ENCODE measurements at places on chromosomes 3 and 15.

GRCh38 chr15:44710236-44711095, 657 bp downstream of the PATL2 start:
- H3K4me1 ChIP-seq = peaks cover 36% of the 10 kb centered on the region
- H3K27me3 ChIP-seq = peaks cover 18% of the 10 kb centered on the region
- DNase-seq = peak; percentile 61
- peak overlapping the region; percentile 99 for H3K4me3 ChIP-seq
- H3K27ac ChIP-seq = peak overlapping the region; percentile 100
- H3K36me3 ChIP-seq = peaks cover 68% of the 10 kb centered on the region

DNA sequence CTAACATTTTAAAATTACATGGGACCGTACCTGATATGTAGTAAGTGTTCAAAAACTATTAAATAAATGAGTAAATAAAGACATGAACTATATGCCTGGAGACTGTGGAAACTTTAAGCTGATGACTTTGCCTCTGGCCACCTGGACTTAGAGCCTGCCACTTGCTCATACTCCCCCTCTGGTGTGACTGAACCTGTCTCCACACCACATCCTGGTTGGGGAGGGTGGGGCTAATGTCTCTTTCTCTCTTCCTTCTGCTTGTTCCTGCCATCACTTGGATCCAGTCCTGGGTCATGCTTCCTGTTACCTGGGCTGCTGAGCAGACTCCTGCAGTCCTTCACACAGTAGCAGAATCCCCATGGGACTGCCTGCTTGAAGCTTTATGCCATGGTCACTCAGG, 8.2 kb upstream of the TMEM158 start:
- DNase-seq = no peak
- H3K4me1 ChIP-seq = peaks cover 9% of the 10 kb centered on the region

- no peaks in the 10 kb centered on the region for H3K36me3 ChIP-seq
- no peak overlapping the region for H3K27ac ChIP-seq
- peaks cover 8% of the 10 kb centered on the region for H3K4me1 ChIP-seq
- H3K27me3 ChIP-seq = peaks cover 23% of the 10 kb centered on the region
- no peak overlapping the region for H3K4me3 ChIP-seq
Observed at GRCh38 chr3:37219266-37219665, 44.9 kb upstream of the LRRFIP2 start.

DNA sequence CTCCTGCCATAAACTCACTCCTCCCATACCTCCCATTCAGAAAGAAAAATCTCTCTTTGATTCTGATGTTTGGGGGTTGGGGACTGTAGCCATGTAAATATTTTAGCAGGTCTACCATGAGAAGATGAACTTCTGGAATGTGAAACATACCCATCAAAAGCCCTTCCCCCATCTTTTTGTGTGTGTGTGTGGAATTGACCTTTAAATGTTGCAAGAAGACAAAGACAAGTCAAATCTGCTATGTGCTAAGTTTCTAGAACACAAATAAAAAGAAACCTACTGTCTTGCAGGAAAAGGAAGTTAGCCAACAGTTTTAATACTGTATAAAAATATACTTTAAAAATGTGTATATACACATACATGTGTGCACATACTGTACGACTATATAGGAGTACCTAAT, 29.7 kb upstream of the USP50 start:
- DNase-seq = no peak
- no peaks in the 10 kb centered on the region for H3K4me1 ChIP-seq
- H3K36me3 ChIP-seq = peaks cover 35% of the 10 kb centered on the region

GRCh38 chr15:62071711-62072308, 5.0 kb downstream of the C2CD4A start:
- no peak for DNase-seq
- H3K4me1 ChIP-seq = peaks cover 15% of the 10 kb centered on the region
- no peaks in the 10 kb centered on the region for H3K36me3 ChIP-seq
- no peak overlapping the region for H3K4me3 ChIP-seq
- H3K27ac ChIP-seq = no peak overlapping the region

DNA sequence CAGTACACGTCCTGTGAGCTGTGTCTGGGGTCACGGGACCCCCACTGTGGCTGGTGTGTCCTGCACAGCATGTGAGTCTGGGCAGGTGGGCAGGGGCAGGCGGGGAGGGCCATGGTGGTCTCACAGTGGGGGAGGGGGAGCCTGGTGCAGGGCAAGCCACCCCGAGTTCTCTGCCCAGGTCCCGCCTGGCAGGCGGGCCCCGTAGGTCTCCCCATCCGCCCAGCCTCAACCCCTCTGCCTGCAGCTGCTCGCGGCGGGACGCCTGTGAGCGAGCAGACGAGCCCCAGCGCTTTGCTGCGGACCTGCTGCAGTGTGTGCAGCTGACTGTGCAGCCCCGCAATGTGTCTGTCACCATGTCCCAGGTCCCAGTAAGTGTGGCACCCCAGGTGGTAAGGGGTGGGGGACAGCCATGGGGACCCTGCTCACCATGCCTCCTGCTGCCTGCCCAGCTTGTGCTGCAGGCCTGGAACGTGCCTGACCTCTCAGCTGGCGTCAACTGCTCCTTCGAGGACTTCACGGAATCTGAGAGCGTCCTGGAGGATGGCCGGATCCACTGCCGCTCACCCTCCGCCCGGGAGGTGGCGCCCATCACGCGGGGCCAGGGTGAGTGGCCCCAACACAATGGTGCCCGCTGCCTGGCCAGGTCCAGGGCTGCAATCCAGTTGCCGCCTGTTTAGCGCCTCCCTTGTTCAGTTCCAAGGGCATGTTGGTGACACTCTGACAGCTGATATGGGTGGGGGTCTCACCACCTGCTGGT, 21.9 kb downstream of the PLXNA1 start:
- no peaks in the 10 kb centered on the region for H3K36me3 ChIP-seq
- H3K27me3 ChIP-seq = no peaks in the 10 kb centered on the region
- no peak overlapping the region for H3K4me3 ChIP-seq
- no peak for DNase-seq
- no peaks in the 10 kb centered on the region for H3K4me1 ChIP-seq
- H3K27ac ChIP-seq = no peak overlapping the region
